Stimulated activated CD8-positive, alpha-beta memory T cell treated with anti-CD3 and anti-CD28 coated beads, Interleukin-7, amount 100 ng/mL, for 48 hours (primary cell): ENCODE measurements at places on chromosomes 2 and 18.

- DNase-seq: no peak
Measured at GRCh38 chr2:135202751-135203150, 150.7 kb downstream of the RAB3GAP1 start.

GRCh38 chr2:8413589-8414135, 268.2 kb upstream of the ID2 start:
- DNase-seq: no peak

GRCh38 chr2:174350018-174350417, 15.3 kb downstream of the SP9 start:
- no peak for DNase-seq

DNA sequence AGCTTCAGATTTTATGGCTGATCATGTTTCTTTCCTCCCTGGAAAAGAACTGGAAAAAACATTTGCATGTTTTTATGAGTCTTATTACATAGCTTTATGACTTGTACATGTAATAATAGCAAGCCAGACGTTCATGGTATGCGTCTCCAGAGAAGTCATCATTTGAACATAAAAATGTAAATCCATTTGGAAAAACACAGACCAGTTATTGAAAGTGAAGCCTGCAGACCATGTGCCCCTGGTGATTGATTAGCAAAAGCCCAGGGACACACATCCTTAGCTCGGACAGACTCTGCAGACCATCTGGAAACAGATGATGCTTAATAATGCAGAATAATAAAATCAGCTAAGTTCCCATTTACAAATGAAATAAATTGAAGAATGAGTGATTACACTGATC, 283.1 kb downstream of the TDRD15 start:
- DNase-seq: no peak

GRCh38 chr18:62437235-62438017, 85.4 kb upstream of the ZCCHC2 start:
- DNase-seq: no peak

- DNase-seq: no peak
Measured at GRCh38 chr2:20653695-20654534, 3.0 kb upstream of the HS1BP3 start.

- DNase-seq: no peak
Measured at GRCh38 chr18:32057624-32058165, 34.0 kb upstream of the RNF138 start.

DNA sequence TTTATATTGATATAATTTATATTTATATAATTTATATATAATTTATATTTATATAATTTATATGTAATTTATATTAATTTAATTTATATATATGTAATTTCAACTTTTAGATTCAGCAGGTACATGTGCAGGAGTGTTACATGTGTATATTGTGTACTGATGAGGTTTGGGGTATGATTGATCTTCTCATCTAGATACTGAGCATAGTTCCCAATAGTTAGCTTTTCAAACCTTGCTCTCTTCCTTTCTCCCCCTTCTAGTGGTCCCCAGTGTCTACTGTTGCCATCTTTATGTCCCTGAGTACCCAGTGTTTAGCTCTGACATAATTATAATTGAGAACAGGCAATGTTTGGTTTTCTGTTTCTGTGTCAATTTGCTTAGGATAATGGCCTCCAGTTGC, 1335.3 kb upstream of the CDH2 start:
- no peak for DNase-seq
